Stimulated activated CD8-positive, alpha-beta memory T cell treated with anti-CD3 and anti-CD28 coated beads, Interleukin-2, amount 100 ng/mL, for 1 hour (primary cell): ENCODE measurements at places on chromosomes 6 and 20.

GRCh38 chr6:163014736-163015135 lies 287.0 kb downstream of the PACRG start:
- DNase-seq: no peak

DNA sequence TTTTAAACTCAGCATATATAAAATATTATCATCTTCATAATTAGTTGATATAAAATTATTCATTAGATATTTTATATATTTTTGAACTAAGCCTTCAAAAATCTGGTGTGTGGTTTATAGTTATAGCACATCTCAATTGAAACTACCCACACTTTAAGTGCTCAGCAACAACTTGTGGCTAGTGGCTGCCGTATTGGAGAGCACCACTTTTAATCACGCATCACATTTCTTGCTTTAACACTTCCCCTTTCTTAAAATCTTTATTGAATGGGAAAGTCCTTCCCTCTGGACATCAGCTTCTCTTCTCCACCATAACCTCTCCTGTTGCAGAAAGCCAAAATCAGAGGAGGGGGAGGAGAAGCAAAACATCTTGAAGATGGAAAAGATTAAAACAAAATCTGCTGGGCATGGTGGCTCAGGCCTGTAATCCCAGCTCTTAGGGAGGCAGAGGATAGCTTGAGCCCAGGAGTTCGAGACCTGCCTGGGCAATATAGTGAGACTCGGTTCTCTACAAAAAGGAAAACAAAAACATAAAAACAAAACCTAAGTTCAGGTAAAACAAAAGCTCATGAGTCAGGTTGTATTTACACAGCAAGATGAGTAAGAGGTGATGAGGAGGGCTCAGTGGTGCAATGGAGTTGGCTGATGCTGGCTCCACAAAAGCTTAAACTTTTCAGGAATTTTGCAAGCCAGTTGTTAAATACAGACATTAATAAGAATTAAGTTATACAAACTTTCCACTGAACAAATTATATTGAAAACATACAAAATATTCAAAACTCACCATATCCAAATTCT lies 237.0 kb upstream of the SUPT3H start:
- no peak for DNase-seq

- no peak for DNase-seq
These were observed 148.6 kb downstream of the LRRC1 start for GRCh38 chr6:53943395-53943794.

DNA sequence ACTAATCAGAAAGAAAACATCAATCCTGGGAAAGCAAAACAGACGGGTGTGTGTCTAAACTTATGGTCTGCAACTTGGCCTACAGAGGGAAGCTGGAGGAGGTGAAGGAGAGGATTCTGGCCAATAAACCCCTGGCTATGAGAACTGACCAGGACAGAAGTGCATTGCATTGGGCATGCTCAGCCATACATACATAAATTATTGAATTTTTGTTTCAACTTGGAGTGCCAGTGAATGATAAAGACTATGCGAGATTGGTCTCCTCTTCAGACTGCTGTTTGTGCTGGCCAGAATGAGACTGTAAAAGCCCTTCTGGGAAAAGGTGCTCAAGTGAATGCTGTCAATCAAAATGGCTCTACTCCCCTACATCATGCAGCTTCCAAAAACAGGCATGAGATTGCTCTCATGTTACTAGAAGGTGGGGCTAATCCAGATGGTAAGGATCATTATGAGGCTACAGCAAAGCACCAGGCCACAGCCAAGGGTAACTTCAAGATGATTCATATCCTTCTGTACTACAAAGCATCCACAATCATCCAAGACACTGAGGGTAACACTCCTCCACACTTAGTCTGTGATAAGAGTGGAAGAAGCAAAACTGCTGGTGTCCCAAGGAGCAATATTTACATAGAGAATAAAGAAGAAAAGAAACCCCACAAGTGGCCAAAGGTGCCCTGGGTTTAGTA lies 17.4 kb downstream of the ADNP start:
- no peak for DNase-seq

DNA sequence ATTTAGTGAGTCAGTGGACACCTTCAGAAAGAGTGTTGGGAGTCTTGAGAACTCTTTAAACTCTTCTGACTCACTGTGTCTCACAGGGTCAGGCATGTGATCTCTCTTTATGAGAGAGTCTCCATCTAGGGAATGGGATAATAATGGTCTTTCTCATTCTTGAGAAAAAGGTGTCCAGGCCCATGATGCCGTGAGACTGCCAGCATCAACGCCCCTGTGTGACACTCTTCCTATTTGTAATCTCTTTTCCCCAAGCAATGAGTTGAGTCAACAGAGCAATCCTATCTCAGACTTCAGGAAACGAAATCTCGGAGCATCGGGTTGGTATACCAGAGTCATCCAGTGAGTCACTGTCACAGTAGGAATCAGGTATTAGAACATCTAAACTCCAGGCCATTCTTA lies 82.3 kb upstream of the BMP2 start:
- no peak for DNase-seq

GRCh38 chr20:50957798-50958614 lies at the start of gene DPM1:
Gene DPM1, minus strand, starts transcription at chr20:50958532. Its CDS starts 9 bp downstream, at chr20:50958523.
- DNase-seq: peak; percentile 82

DNA sequence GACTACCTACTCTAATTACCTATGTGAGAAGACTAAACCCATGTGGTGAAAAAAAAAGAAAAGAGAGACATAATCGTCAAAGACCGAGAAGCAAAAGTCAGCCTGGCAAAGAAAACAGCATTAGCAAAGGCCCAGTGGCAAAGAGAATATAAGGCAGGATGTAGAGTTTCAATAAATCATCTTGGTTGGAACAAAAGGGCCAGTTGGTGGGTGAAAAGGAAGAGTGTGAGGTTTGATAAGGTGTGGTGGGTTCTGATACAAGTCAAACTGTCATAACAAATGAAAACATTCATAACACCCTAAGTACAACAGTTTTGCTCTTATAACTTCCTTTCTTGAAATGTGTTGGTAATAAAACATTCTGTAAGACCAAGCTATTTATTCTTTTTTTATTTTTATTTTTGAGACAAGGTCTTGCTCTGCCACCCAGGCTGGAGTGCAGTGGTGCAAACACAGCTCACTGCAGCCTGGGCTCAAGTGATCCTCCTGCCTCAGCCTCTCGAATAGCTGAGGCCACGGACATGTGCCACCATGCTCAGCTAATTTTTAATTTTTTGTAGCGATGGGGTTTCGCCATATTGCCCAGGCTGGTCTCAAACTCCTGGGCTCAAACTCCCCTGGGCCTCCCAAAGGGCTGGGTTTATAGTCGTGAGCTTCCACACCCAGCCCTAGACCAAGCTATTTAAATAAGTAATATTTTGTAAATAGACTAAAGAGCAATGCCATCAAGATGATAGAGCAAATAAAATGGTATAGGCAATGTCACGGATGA lies 18.9 kb upstream of the GTF3C6 start:
- DNase-seq: no peak

- DNase-seq: no peak
These were observed 50.7 kb upstream of the BHLHE23 start for GRCh38 chr20:63057171-63058117.

DNA sequence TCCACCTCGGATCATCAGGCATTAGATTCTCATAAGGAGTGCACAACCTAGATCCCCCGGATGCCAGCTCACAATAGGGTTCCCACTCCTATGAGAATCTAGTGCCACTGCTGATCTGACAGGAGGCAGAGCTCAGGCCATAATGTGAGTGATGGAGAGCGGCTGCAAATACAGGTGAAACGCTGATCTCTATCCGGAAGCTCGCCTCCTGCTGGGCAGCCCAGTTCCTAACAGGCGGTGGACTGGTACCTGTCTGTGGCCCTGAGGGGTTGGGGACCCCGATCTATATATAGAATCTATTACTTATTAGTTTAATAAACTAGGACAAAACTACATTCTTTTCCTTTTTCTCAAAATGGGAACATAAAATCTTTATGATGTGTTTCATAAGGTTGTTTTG lies 741.9 kb downstream of the RFPL4B start:
- no peak for DNase-seq

- no peak for DNase-seq
These were observed 49.0 kb downstream of the COL11A2 start for GRCh38 chr6:33143113-33143770.

- DNase-seq: no peak
These were observed 6.0 kb downstream of the TREM1 start for GRCh38 chr6:41280381-41281057.

- DNase-seq: no peak
These were observed 119.6 kb downstream of the SCML4 start for GRCh38 chr6:107704347-107705013.

- DNase-seq: no peak
These were observed at the start of gene PRR18 for GRCh38 chr6:166308033-166308768. Gene PRR18, minus strand, starts transcription at chr6:166308392. Its CDS starts 250 bp downstream, at chr6:166308142.

DNA sequence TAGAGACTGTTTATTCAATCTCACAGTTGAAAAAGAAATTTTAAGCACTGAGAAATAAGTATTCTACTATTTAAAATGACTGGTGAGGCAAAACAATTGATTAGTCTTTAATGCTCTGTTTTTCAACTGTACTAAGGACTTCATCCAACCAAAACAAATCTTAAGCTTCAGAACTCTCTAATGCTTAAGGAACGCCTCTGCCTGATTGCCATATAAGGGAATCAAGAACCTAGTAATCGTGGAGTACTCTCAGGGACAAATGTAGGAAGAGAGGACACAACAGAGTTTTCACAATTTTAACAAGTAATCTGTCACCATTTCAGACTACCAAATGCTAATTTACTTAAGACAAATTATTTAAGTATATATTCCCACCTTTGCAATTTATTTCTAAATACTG lies 16.1 kb downstream of the FBXO30 start:
- no peak for DNase-seq

GRCh38 chr6:105977934-105978504 lies 108.1 kb upstream of the PRDM1 start:
- no peak for DNase-seq

- no peak for DNase-seq
These were observed 32.3 kb downstream of the ID4 start for GRCh38 chr6:19869464-19869863.

DNA sequence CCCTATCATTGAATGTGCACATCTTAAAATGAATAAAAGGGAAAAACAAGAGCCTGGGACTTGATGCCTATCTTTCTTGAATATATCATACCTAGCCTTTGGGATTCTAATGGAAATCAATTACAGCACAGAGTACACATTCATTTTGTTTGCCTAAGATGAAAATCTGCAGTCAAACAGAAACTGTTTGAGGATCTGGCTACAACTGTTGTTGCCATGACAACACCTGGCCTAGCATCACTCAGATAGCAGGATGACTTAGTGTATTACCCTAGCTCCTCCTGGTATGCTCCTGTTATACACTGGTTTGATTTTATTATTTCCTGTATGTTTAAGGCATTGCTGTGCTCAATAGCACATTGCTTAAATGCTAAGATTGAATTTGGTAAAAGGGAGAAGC lies 71.5 kb upstream of the LAMP5 start:
- no peak for DNase-seq

DNA sequence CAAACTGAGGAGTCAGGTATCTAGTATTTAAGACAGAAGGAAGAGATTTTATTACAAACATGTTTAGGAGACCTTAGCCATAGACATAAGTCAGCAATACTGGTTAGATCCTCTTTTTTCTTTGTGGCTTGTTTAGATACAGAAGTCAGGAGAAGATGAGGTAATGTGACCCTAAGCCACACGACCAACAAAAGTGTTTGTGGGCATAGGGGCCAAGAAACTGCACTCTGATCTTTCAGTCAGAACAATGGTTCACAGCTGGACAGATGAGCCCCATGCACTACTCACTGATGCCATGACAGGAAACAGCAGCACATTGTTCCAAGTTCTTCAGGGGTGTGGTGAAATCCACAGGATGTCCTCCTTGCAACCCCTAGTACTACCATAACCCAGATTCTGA lies 238.5 kb upstream of the RAB32 start:
- no peak for DNase-seq

DNA sequence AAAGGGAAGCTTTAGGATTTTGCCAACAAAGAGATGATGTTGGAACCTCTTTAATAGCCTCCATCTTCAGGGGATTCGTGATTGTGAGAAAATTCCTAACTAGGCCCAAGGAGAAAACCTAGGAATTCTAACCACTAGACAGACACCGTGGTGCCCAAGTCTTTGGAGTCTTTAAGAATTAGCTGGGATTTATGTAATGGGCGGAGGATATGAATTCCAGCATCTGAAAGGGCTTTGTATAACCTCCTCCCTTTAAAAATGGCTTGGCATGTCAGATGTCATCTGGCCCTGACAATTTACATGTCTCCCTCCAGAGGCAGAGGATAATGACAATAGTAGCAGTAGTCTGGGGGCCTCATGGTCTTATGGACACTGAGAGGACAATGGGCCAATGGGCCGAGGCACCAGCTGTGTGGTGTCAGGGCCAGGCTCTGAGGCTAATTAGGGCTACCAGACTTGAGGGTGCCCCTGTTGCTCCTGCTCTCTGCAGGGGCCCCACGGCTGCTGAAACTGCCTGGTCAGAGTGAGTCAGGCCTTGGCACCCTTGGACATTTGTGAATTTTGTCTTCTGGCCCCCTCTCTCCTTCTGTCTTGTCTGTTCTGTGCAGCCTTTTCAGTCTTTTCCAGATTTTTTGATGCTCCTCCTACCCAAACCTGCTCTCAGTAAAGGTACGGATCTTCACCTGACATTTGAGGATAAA lies 113.9 kb downstream of the EDN1 start:
- no peak for DNase-seq

DNA sequence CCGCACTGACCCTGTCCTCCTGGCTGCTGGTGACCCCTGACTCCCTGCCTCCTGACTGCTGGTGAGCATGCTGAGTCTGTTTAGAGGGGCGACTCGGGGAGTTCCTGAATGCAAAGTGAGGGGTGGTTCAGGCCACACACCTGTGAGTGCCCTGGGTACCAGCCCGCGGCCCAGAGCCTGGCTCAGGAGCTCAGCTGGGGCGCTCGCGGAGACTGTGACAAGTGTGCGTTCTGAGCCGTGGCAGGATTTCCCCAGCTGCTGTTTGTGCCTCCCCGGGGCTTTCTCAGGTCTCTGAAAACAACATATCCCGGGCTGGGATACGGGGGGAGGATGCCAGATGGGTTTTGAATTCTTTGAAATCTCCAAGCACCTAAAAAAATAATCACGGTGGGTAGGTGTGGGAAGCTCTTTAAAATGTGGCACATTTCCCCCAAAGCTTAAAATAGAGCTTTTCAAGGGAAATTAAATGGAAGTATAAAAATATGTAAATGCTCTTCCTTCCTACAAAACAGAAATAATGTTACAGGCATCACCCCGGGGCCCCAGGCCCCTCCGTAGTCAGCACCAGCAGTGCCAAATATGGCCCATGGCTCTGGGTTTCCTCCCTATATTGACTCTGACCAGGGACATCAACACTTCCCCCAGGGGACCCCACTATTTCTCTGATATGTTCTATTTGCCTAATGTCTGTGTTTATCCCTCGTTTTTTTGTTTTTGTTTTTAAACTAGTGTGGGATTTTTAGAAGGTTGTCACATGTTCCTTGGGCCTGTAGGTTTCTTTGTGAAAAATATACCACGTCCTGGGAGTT lies 49.9 kb upstream of the TAGAP start:
- no peak for DNase-seq

- DNase-seq: no peak
These were observed 140.6 kb downstream of the TMEM242 start for GRCh38 chr6:157182503-157183264.

DNA sequence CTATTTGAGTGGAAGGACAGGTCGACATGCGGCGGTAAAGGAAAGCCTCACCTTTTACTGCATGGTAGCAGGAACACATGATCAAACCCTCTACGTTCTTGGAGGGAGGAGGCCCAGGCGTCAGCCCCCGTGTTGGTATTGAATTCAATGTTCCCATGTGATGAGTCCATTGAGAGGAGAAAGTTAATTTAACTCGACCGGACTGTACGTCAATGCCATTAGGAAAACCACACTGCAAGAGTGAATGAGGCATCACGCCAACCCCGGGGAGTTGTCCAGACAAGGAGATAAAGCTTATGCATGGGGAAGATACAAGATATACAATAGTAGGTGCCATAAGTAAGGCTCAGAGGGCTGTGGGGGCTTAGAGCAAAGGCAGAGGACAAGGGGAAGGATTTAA lies 213.9 kb upstream of the ECI2 start:
- no peak for DNase-seq
